Mammary epithelial cell (primary cell): ENCODE measurements at places on chromosomes 16 and 17. TPM values are rescaled to one million over a fixed set of nuclear protein-coding genes. Genes with fewer than 3 reads are reported as not detected.
A peak's percentile ranks its signal among the peaks of the same experiment; 100 is the strongest.

Gene FNDC8
- total RNA-seq: not detected

DNA sequence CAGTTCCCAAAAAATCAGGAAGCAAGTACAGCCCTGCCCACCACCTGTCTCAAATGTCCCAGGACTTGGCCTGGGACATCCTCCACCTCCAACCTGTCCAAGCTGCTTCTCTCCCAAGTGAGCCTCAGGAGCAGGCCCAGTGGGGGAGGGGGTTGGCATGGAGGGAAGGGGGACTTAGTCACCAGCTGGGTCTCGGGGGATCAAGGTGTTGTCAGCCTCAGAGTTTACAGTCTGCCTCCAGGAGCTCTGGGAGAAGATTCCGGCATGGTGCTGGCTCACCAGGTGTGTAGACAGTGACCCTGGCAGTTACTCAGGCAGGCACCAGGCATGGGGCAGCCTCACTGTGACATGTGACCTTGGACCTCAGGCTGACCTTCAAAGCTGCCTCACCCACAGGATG, 19.7 kb downstream of the ZNF423 start:
- no peak for DNase-seq

GRCh38 chr17:65785109-65785508, 223.7 kb upstream of the AXIN2 start:
- peak; percentile 79 for DNase-seq

Gene BCL6B
- not detected for total RNA-seq

GRCh38 chr16:69087161-69087581, 18.3 kb upstream of the HAS3 start:
- no peak for DNase-seq

Gene PRSS53
- 1.7 TPM for total RNA-seq

Gene WSCD1
- total RNA-seq: not detected

Gene NLRC5
- 2.7 TPM for total RNA-seq

DNA sequence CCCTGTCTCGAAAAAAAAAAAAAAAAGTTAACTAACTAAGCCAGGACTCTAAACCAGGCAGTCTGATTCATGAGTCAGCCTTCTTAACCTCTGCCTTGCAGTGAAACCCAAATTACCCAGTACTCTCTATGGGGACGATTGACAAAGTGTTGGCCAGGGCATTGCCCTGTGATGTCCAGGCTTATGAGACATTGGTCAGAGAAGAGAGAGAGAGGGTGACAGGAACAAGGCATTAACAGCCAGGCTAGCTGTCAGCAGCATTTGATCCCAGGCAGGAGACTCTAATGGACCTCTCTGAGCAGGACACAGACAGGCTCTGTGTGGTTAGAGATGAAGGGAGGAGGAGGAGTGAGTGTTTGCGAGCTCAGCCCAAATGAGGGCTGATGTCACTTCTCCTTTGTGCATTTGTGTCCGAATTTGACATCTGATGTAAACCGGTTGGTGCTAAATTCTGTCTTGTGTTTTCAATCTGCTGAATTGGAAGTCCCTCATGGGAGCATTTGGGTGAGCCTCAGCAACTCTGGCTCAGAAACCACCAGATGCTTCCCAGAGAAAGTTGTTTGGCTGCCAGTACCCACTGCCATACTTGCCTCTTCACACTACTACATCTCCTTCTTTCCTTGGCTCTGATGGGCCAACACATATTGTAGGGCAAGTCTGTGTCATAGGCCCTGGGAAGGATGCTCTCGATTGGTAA, 4.3 kb upstream of the MYL4 start:
- peak; percentile 41 for DNase-seq

DNA sequence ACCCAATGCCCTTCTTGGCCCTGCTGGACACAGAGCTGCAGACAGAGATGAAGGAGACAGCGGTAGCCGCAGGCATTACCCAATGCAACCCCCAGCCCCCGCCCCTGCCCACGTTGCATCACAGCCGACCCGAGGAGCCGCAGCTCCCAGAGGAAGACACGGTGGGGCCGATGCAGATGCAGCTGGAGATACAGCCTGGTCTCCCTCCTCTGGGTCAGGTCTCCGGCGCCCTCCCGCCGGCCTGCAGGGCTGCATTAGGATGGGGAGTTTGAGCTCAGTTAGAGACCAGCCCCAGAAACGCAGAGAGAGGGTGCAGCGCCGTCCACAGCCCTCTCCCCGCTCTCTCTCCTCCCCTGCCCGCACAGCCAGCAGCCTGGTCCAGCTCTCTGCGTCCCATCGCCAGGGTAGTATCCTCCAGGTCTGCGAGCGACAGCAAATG, 19.4 kb upstream of the UBE2I start:
- no peak for DNase-seq

DNA sequence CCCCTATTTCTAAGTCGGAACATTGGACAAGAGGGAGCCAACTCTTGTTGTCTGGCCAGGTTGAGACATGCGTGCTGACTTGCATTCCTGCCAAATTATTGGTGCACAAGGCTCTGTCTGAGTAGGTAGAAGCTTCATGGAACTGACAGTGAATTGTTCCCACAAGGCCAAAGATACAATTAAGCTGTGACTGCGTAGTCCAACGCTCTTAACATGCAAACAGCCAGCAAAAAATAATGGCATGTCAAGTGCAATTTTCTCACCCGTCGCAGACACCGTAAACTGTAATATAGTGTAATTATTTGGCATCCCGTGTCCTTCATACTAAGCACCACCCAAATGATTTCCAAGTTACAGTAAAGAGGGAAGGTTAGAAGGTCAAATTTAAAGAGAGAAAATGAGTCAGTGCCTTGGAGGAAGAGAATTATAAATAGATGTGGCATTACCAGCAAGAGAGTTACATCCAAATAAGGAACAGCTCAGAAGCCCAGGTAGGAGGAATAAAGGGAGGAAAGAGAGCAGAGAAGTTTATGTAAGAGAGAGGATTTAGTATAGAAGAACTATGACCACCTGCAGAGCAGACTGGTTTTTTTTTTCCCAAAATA, 21.8 kb downstream of the CDH8 start:
- DNase-seq: no peak

Gene KCNJ2
- 0.26 TPM in 1 of 2 replicates, not detected in the other for total RNA-seq

DNA sequence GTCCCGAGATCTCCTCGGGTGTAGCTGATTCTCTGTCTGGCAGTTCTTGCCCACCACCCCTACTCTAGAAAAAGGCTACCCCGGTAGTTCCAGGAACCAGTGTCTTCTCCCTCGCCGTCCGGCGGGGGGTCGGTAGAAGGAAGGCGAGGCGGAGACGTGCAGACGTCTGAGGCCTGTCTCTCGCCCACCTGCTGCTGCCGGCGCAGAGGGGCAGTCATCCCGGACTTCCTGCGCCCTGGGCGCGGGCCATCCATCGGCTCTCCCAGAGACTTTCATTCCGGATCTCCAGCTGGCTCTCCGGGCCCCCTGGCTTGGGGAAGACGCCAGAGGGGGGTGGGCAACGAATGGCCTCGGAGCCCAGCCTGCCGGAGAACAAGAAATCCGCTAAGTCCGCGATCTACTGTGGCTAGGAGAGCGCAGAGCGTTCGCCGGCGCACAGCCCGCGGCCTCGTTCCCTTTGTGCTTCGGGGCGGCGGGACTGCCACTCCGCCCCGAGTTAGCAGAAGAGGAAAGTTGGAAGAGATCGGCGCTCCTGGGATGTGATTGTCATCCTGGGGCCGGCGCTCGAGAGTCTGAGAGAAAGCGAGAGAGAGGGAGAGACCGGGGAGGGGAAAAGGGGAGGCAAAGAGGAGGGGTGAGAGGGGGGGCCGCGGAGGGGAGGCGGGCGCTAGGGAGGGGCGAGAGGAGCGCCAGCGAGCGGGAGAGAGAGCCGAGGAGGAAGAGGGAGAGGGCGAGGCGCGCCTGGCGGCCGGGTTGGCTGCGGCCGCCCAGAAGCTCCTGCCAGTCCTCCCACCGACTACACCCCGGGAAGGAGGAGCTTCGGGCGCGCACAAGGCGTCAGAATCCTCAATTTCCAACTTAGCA, at the start of gene IRX5:
Gene IRX5 (plus strand): TSS at position 861 of the 864 bp plus-strand sequence. CDS start 334 bp downstream, outside the sequence.
- DNase-seq: peak; percentile 97

GRCh38 chr16:72112906-72113615, 19.4 kb downstream of the DHX38 start:
- DNase-seq: no peak

Gene PTGES3L
- 1.3 and 1.6 TPM in 2 replicates for total RNA-seq

DNA sequence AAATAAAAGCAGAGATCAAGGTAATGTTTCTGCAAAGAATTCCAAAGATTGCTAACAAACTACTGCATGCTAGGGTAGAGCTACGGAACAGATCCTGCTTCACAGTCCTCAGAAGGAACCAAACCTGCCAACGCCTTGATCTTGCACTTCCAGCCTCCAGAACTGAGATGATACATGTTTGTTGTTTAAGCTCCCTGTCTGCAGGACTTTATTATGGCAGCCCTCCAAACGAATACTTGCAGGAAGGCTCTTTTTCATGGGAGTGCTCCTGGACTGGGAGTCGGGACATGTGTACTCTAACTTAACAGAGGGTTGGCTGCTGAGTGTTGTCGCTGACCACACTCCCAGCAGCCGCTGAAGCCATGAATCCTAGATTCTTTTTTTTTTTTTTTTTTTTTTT, 808.8 kb upstream of the EEF2KMT start:
- DNase-seq: no peak

- DNase-seq: no peak
Measured at GRCh38 chr17:62653826-62654761, 26.6 kb downstream of the MRC2 start.

- no peak for DNase-seq
Measured at GRCh38 chr16:83817022-83817421, 9.2 kb downstream of the HSBP1 start.

DNA sequence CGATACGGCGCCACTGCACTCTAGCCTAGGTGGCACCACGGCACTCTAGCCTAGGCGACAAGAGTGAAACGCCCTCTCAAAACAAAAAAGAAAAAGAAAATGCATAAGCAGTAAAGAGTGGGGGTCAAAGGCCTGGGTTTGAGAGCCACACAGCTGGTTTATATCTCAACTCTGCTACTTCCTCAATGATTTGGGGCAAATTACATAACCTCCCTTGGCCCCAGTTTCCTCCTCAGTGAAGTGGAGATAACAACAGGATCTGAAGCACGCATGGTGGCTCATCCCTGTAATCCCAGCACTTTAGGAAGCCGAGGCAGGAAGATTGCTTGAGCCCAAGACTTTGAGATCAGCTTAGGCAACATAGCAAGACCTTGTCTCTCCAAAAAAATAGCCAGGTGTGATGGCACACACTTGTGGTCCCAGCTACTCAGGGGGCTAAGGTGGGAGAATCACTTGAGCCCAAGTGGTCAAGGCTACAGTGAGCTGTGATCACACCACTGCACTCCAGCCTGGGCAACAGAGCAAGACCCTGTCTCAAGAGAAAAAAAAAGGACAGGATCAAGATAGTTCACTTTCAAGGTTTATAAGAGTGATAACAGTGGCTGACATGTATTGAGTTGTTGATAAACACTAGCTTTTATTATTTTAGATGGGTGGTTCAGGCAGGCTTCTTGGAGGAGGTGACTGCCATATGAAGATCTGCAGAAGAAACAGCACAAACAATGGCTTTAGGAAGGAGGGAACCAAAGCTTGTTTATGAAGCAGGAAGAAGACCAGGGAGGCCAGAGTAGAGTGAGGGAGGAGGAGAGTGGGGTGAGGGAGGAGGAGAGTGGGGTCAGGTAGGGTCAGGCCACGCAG, 8.5 kb upstream of the COG1 start:
- no peak for DNase-seq

DNA sequence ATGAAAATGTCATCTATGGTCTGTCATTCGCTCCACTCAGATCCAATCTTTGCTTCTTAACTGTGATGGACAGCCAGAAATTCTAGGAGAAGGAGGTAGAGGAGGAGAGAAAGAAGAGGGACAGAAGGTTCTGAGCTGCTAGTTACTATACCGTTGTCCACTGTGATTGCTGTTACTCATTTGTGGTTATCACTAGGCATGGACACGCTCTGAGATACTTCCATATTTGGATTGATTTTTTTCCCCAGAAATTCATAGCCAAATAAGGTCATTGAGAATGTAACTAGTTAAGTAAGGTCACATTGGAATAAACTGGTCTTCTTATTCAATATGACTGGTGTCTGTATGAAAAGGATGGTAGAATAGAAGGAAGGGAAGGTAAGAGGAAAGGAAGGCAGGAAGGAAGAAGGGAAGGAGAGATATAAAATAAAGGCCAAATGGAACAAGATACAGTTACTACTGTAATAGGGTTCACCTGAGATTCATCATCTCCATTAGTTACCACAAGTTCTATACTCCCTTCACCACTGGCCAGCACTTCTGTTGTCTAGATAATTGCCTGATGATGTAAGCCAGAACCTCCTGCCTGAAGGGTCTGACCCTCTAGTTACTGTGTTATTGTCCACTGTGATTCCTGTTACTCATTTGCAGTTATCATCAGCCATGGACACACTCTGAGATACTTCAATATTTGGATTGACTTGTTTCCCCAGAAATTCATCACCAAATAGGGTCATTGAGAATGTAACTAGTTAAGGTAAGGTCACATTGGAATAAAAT, 2.9 kb downstream of the KRTAP9-7 start:
- DNase-seq: no peak

Gene ADAD2
- 0.17 TPM for total RNA-seq

- DNase-seq: peak; percentile 19
Measured at GRCh38 chr16:89924297-89924924, 1.3 kb downstream of the TUBB3 start.

GRCh38 chr17:50322271-50322670, 23.7 kb upstream of the XYLT2 start:
- no peak for DNase-seq

- DNase-seq: peak; percentile 90
Measured at GRCh38 chr16:71540-72401, 660 bp downstream of the RHBDF1 start.

Gene MGAT5B
- total RNA-seq: 0.53 and 0.89 TPM in 2 replicates

Gene CES5A
- not detected for total RNA-seq

Gene CCT6B
- 3.0 TPM for total RNA-seq

- DNase-seq: no peak
Measured at GRCh38 chr16:87541147-87541871, 48.5 kb upstream of the ZCCHC14 start.

Gene KRTAP9-9
- total RNA-seq: not detected in 2 replicates

DNA sequence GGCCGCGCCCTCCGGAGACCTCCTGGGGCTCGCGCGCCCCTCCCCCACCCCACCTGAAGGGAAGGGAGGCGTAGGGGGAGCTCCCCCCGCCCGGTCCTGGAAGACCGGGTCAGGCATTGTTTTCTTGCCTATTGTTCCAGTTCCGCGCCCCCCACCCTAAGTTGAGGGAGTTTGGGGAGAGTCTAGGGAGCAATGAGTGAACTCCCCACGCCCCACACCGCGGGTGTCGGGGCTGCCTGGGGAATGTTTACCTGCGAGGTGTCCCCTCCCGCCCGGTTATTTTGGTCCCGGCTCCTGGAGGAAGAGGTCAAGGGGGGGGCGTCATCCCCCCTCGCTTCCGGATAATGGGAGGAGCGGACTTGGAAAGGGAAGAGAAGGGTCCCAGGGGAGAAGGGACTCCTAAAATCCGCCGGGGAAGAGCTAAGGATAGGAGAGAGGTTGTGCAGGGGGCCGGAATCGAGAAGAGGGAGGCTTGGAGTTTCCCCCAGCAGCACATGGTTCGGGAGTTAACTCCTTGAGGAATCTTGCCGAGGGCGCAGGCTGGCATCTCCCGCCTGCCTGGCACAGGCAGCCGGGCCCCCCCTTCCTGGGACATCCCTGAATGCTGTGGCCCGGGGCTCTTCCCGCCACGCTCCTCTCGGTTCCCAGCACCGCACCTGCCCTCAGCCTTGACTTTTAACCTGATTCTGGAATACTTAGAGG, 881 bp downstream of the MLLT6 start:
- peak; percentile 40 for DNase-seq

Gene DHRS7C
- not detected for total RNA-seq

- no peak for DNase-seq
Measured at GRCh38 chr17:55391244-55391757, 30.3 kb downstream of the MMD start.

- DNase-seq: no peak
Measured at GRCh38 chr16:14364386-14365199, 265.5 kb downstream of the PARN start.

Gene RMI2
- total RNA-seq: 2.2 TPM

GRCh38 chr17:54085020-54085419, 262.3 kb downstream of the KIF2B start:
- DNase-seq: no peak
